ENCODE measurements at places on chromosomes 11 and 22. TPM values are rescaled to one million over a fixed set of nuclear protein-coding genes. Genes with fewer than 3 reads are reported as not detected.

YAP1 gene
- total RNA-seq = 111 TPM

HBB gene
- total RNA-seq = not detected

DNA sequence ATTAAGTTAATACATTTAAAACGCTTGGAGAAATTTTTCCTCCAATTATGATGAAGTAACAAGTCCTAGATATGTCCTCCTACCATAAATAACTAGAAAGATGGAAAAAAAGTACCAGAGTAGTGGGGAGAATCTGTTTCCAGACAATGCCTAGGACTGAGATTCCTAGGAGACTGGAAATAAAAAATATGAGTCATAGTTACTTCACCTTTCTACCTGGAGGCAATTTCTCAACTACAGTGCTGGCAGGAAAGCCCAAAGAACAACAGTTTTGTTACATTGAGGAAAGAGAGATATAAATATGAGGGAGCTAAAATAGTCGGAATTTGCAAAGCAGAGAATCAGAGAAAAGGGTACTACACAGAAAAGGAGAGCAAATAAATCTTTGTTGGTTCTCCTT is 202.1 kb upstream of the ARHGAP42 start:
- peak; percentile 50 for DNase-seq

DNA sequence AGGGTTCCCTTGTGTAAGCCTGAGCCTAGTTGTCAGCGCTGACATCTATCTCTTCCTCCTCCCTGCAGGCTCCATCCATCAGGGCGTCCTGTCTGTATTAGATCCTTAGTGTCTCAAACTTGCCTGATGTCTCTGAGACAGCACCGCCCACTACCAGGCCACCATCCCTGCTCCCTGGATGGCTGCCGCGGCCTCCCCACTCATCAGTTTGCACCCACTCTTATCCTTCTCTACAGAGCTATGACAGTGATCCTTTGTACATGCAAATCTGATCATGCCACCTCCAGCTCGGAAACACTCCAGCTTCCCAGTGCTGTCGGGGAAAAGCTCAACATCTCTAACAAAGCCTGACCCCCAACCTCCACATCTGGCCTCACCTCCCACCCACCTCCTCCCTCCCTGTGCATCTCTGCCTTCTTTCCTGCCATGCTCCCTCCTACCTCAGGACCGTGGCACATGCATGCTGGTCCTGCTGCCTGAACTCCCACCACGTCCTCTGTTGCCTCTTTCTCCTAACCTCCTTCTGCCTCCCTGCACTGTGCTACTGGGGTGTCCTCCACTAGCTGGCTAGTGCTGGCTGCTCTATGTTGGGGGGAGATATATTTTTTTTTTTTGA is 61.6 kb upstream of the EIF3D start:
- DNase-seq = no peak

DTX4 gene
- total RNA-seq = 28.4 TPM

DNA sequence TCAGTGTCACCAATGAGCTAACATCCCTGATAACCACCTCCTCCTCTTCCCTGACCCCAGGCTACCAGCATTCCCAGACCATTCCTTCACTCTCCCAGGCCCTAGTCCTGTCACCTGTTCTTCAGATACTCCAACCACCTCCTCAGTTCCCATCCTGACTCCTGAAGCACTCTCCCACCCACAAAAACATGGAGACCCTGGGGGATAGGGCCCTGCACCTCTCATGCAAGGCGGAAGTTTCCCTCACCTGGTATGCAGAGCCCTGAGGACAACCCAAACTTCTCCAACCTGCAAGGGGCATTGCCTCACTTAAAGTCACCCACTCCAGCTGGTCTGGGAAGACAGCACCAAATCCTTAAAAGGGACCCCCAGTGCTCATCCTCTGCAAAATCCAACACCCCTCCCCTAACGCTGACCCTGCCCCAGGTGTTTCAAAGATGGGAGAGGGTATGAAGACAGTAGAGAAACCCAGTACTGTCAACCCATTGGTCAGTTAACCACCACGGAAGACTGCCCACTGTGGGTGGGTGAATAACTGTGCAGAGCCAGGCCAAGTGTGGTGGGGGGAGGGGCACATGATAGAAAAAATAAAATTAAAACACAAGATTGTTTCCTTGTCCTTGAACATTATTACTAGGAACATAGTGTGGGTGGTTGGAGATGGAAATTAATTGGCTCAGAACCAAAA is 1.4 kb downstream of the TNKS1BP1 start:
- DNase-seq = no peak

DNA sequence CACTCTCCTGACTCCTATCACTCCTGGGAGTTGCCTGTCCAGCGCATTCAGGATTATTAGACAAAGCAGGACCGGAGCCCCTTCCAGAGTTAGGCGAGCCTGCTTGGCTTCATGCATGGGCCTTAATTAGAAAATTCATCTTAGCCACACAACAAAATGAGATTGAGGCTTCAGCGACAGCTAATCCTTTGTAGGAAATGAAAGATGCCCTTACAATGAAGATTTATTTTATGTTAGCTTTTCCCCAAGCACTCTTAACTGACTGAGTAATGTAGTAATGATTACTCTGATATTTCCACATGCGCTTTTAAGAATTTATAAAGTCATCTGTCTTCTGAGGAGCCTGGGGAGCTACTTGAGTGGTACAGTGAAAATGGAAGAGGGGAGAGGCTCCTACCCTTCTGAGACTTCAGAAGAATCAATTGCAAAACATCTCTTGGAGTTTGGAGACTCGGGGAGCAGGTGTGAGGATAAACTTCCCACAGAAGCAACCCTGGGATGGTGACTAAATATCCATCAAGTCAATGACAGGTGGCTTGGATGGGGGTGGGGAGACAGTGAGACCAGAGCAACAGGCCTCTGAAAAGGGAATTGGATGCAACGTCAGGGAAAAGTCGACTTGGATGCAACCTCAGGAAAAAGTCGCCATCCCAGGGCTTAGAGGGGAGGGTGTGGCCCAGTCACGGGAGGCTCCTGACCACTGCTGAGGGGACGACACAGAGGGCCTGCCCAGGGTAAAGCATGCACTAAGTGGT is 434.5 kb upstream of the B3GAT1 start:
- no peak for DNase-seq

PPME1 gene
- total RNA-seq = 86.8 TPM

- DNase-seq = no peak
Measured at GRCh38 chr11:79332017-79332416, 108.8 kb downstream of the TENM4 start.

GRCh38 chr11:31117038-31117437 is 252.5 kb downstream of the DCDC1 start:
- no peak for DNase-seq

DNA sequence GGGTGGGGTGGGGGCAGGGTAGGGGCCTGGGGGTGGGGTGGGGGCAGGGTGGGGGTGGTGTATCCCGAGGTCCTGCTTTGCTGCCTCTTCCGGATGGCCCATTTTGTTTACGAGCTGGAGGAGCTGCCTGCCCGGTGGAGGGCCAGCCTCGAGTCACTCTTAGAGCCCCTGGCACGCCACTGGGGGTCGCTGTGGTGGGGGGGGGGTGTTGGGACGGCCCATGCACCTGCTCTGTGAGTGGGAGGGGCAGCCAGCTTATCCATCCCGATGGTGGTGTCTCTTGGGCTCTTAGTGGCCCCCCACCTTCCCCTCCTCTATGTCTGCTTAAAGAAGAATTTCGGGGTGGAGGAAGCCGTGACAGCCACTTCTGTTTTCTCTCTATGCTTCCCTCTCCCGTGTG is 24.6 kb downstream of the MRGPRD start:
- DNase-seq = no peak

DDX25 gene
- total RNA-seq = not detected

GRCh38 chr11:48008951-48009270 is 28.6 kb downstream of the PTPRJ start:
- no peak for DNase-seq

POU2AF1 gene
- not detected for total RNA-seq

GRCh38 chr11:71431271-71431670 is 16.9 kb downstream of the DHCR7 start:
- DNase-seq = no peak

ROM1 gene
- 7.0 TPM for total RNA-seq

DNA sequence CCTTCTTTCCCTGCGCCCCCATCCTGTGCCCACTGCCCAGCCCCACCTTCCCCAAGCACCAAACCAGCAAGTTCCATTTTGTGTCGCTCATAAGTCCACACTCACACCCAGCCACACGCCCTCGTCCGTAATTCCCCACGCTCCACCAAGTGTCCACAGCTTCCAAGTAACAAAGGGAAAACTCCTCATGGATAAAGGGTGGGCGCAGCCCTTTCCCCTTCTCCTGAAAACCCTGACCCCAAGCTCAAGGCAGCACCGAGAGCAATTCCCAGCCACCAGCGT is 458 bp downstream of the FXYD6 start:
- no peak for DNase-seq

DNA sequence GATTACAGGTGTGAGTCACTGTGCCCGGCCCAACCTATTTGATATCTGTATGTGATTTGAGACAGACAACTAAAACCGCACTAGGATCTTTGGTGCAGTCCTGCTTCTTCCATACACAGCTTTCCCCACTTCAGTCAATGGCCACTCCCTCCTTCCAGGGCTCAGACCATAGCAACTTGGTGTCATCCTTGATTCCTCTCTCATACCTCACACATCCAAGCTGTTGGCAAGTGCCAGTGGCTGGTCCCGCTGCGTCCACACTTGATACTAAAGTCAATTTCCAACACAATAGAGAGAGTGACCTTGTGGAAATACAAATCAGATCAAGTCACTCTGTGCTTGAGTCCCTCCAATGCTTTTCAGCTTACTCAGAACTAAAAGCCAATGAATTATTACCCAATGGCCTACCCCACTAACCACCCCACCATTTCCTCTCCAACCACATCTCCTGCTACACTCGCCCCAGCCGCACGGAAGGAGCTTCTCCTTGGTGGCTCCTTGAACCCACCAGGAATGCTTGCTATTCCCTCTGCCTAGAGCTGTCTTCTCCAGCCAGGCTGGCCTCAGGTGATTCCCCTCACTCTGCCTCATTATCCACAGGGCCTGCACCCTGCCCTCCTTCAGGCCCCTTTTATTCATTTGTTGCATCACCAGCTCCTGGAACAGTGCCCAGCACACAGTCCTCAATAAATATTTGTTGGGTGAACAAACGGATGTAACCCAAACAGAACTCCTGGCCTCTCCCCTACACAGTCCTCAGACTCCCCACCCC is 12.9 kb downstream of the ABTB2 start:
- DNase-seq = peak; percentile 90

- no peak for DNase-seq
Measured at GRCh38 chr22:48827268-48827846, 1000.3 kb downstream of the BRD1 start.

GRCh38 chr11:68934666-68935065 is 31.0 kb downstream of the IGHMBP2 start:
- DNase-seq = no peak

DNA sequence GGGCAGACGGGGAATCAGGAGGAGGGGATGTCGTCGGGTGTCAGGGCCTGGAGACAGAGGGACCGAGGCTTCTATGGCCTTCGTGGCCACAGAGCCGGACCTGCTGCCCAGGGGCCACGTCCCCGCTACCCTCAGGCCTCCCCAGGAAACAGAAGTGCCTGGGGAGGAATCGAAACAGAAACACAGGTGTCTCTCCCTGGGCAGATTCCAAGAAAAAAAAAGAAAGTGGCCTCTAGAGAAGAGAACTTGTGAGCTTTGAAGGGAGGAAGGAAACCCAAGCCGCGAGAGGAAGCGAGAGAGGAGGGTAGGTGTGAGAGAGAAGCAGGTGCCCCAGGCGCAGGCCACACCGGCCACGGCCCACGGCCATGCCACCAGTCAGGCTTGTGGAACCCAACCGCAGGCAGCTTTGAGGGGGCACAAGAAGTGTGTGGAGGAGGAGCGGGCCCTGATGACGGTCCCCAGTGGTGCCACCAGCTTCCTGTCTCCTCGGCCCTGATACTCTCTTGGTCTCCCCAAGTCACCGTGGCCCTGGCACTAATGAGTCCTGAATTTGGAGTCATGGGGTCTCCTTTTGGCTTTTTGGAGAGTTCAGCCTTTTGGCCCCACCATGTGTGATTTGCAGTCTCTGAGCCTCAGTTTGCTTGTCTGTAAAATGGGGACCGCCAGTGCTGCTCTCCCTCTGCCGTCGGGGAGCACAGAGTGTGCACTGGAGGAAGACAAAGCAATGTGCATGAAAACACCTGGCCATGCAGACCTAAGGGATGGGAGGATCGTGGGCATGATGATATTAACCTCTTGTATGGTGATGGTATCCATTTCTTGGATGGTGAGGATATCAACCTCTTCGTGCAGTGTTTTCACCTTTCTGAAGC is 25.2 kb downstream of the LIF start:
- no peak for DNase-seq

GRCh38 chr11:46594374-46594700 is 514 bp upstream of the AMBRA1 start:
- no peak for DNase-seq

DNA sequence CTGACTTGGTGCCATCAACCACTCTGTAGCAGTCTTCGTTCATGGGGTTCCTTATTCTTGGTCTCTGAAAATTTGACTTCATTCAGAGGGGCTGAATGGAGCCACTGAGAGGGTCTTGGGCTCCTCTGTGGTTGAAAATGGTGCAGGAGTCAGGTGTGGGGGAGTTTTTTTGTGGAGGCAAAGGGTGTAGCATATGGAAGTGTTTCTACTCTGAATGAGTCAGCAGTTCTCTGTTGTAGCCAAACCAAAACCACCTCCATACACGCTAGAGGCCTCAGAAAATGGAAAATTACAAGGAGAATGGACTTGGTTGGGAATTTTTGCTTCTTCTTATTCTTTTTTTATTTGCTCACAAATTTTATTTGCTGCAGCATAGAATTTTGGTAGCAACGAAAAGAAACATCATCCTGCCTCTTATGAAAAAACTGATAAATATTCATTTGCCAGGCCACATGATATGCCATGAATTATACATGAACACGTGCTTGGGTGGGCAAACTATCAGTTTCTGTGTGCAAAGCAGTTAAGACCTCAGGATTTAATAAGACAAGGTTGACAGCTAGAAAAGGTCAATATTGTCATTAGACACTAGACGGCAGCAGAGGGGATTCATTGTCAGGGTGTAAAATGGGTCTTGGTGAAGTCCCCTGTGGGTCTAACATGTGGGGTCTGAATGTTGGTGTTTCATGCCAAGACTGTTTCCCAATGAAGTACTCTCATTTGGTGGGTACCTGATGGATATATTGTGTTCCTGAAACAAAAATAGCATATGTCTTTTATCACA is 111.7 kb downstream of the MYO18B start:
- DNase-seq = no peak

DNA sequence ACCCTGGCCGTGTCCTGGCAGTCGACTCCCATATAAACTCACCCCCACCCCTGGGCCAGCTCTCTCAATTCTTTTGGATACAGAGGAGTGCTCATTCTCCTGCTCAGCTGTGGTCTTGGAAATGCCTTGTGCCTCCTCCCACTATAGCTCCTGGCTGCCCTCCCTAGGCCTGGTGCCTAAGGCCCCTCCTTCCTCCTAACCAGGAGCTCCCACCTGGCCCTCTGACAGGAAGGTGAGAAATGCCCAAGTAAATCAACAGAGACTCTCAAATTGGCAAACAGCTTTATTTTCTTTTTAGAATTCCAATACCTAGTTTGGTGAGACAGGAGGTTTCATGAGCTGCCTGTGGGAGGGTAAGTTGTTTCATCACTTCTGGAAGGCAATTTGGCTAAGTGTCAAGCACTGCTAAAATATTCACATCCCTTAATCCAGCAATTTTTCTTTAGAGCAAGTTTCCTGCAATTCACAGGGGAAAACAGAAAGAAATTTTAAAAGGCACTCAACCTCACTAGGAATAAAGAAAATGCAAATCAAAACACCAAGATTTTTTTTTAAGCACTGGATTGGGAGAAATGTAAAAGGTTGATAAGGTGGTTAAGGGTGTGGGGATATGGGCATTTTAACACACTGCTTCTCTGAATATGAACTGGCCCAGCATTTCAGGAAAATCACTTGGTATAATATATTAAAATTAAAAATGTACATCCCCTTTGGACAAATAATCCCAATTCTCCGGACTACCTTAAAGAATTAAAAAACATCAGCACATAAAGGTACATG is 209.7 kb upstream of the ARHGAP20 start:
- no peak for DNase-seq

GRM5 gene
- not detected for total RNA-seq
